ENCODE measurements at places on chromosomes 3 and 15. TPM values are rescaled to one million over a fixed set of nuclear protein-coding genes. Genes with fewer than 3 reads are reported as not detected.

MCTP2 gene
- 16.3 TPM for total RNA-seq

SIDT1 gene
- under 0.01 TPM for total RNA-seq

PRR20G gene
- not detected for total RNA-seq

SLC6A1 gene
- not detected for total RNA-seq

TF gene
- total RNA-seq, result 0.88 TPM

LPP gene
- 77.4 TPM for total RNA-seq

ZMYND10 gene
- 2.9 TPM for total RNA-seq

GRAMD2A gene
- not detected for total RNA-seq

RAB6B gene
- 0.59 TPM for total RNA-seq

RBP2 gene
- total RNA-seq, result not detected

TM6SF1 gene
- 0.36 TPM for total RNA-seq

FBLN2 gene
- 54.6 TPM for total RNA-seq

SCN11A gene
- total RNA-seq, result under 0.01 TPM

SEMA5B gene
- not detected for total RNA-seq

RASL12 gene
- total RNA-seq, result 0.36 TPM

TRIM71 gene
- not detected for total RNA-seq

LRRC31 gene
- not detected for total RNA-seq

C3orf22 gene
- not detected for total RNA-seq

MITF gene
- total RNA-seq, result 11.6 TPM

KIF7 gene
- 12.3 TPM for total RNA-seq

KIAA1143 gene
- 31.8 TPM for total RNA-seq

ITPKA gene
- 0.29 TPM for total RNA-seq

GATM gene
- total RNA-seq, result 0.59 TPM

AMIGO3 gene
- total RNA-seq, result 0.29 TPM

AHSG gene
- not detected for total RNA-seq

PATL2 gene
- 2.7 TPM for total RNA-seq

CORO2B gene
- 14.1 TPM for total RNA-seq

ISG20 gene
- 2.1 TPM for total RNA-seq

NOX5 gene
- total RNA-seq, result 0.36 TPM

SENP8 gene
- 2.4 TPM for total RNA-seq

UBE2Q2 gene
- 66.2 TPM for total RNA-seq

FHIT gene
- total RNA-seq, result 3.3 TPM

HYKK gene
- total RNA-seq, result 5.1 TPM

ATP11B gene
- total RNA-seq, result 71.3 TPM

SLC9C1 gene
- not detected for total RNA-seq

TNIK gene
- total RNA-seq, result 7.6 TPM

SV2B gene
- not detected for total RNA-seq

SAMMSON gene
- not detected for total RNA-seq

ENTPD3 gene
- 0.36 TPM for total RNA-seq

CCR2 gene
- not detected for total RNA-seq

ACAD11 gene
- 31.1 TPM for total RNA-seq

SNX22 gene
- total RNA-seq, result 0.29 TPM

CCDC33 gene
- total RNA-seq, result not detected

PTX3 gene
- 537 TPM for total RNA-seq
